ENCODE measurements at places on chromosomes 1 and 21. TPM values are rescaled to one million over a fixed set of nuclear protein-coding genes. Genes with fewer than 3 reads are reported as not detected.

The ZYG11A gene
- total RNA-seq, result 0.57 TPM

The CFHR3 gene
- not detected for total RNA-seq

The C1orf226 gene
- total RNA-seq, result not detected

The LYPLAL1 gene
- 15.8 TPM for total RNA-seq
